Naive thymus-derived CD4-positive, alpha-beta T cell (primary cell): ENCODE measurements at places on chromosomes 2 and 18. TPM values are rescaled to one million over a fixed set of nuclear protein-coding genes. Genes with fewer than 3 reads are reported as not detected.

GRCh38 chr18:44853430-44853829, 172.7 kb downstream of the SETBP1 start:
- H3K4me3 ChIP-seq, result no peak overlapping the region
- no peaks in the 10 kb centered on the region for H3K36me3 ChIP-seq
- no peaks in the 10 kb centered on the region for H3K4me1 ChIP-seq
- H3K27ac ChIP-seq, result no peak overlapping the region

DNA sequence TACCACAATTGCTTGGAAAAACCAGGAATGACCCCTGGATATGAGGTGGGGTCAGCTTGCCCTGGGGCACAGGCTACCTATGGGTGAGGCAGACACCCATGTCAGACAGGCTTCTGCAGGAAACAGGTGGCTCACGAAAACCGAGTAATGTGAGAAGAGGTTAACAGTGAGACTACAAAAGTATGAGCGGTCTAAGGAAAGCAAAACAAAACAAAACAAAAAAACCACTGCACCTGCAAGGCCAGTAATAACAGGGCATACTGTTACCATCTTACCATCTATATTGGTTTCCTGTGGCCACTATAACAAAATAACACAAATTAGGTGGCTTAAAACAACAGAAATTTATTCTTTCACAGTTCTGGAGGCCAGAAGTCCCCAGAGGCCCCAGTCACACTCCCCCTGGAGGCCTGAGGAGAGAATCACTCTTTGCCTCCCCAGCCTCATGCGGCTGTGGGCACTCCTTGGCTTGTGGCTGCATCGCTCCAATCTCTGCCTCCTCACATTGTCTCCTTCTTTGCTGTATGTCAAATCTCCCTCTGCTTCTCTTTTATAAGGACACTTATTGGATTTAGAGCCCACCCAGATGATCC, 86.6 kb upstream of the EPC2 start:
- H3K4me1 ChIP-seq, result peaks cover 12% of the 10 kb centered on the region
- DNase-seq, result no peak
- H3K4me3 ChIP-seq, result no peak overlapping the region
- H3K27ac ChIP-seq, result no peak overlapping the region

- no peaks in the 10 kb centered on the region for H3K4me1 ChIP-seq
- no peak overlapping the region for H3K4me3 ChIP-seq
- no peaks in the 10 kb centered on the region for H3K27me3 ChIP-seq
Measured at GRCh38 chr2:50143822-50144575, 887.9 kb downstream of the NRXN1 start.

DNA sequence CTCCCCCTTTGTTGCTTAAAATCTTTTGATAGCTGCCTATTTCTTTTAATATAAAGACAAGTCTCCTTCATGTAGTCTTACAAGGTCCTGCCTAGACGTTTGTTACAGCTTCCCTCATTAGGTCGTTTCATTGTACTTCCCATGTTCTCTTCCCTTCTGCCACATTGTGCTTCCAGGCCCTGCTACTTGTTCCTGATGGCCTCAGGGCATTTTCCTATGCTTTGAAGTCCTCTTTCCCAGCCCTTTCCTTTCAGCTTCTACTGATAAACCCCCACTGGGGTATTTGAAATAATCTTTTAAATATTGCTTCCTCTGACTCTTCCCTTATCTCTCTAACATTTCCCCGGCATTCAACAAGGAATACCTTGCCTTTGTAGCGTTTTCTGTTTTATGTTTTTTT, 67.4 kb downstream of the UBE2E3 start:
- H3K4me1 ChIP-seq, result no peaks in the 10 kb centered on the region
- no peak overlapping the region for H3K27ac ChIP-seq

DNA sequence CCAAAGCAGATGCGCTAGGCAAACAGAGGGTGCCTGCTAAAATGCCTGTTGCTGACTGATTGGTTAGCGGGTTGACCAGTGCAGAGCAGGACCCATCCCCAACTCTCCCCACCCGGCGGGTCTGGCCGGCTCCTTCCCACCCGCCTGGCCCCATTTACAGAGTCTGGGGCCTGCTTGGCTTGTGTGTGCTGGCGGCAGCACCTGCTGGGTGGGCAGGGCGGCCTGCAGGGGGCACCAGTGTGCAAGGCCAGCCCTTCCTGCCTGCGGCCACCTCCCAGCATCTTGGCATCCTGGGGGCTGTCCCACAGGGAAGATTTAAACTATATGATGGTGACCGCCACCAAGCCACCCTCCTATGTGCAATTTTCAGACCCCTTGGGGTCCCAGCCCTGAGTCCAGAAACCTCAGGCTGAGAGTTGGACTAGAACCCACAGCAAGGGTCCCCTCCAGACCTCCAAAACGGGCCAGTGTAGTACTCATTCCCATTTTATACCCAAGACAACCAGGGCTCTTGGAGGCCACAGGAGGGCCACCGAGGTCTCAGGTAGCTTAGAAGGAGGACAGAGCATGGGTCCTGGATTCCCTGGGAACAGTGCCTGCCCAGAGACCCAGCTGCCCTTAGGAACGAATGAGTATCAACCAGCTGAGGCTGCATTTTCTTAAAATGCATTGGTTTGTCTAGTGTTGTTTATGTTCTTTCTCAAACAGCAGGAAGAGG, 173.6 kb downstream of the SMAD7 start:
- peak; percentile 40 for DNase-seq
- no peaks in the 10 kb centered on the region for H3K27me3 ChIP-seq
- peaks cover 8% of the 10 kb centered on the region for H3K4me1 ChIP-seq
- H3K36me3 ChIP-seq, result no peaks in the 10 kb centered on the region
- no peak overlapping the region for H3K4me3 ChIP-seq
- H3K27ac ChIP-seq, result no peak overlapping the region

DNA sequence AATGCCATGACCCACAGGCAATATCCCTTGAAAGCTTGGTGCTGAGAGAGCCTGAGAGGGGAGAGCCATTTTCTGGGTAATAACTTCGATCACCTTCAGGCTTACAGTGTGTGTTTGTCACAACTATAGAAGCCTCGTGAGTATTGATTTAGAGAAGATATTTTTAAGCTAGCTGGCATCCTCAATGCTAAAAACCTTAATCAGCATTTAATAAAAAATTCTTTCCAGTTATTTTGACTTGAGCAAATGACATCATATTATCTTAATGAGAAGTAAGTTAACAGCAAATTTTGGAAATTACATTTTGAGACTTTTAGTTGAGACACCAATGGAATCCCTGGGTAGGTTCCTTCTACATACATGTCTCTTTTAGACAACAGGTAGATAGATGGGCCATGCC, 283.7 kb downstream of the NYAP2 start:
- H3K27ac ChIP-seq, result no peak overlapping the region
- DNase-seq, result no peak
- H3K27me3 ChIP-seq, result no peaks in the 10 kb centered on the region
- H3K4me1 ChIP-seq, result no peaks in the 10 kb centered on the region

GRCh38 chr2:107931412-107931811, 54.9 kb upstream of the SLC5A7 start:
- no peak overlapping the region for H3K4me3 ChIP-seq
- no peaks in the 10 kb centered on the region for H3K36me3 ChIP-seq
- H3K27me3 ChIP-seq, result no peaks in the 10 kb centered on the region
- H3K4me1 ChIP-seq, result no peaks in the 10 kb centered on the region
- H3K27ac ChIP-seq, result no peak overlapping the region

DNA sequence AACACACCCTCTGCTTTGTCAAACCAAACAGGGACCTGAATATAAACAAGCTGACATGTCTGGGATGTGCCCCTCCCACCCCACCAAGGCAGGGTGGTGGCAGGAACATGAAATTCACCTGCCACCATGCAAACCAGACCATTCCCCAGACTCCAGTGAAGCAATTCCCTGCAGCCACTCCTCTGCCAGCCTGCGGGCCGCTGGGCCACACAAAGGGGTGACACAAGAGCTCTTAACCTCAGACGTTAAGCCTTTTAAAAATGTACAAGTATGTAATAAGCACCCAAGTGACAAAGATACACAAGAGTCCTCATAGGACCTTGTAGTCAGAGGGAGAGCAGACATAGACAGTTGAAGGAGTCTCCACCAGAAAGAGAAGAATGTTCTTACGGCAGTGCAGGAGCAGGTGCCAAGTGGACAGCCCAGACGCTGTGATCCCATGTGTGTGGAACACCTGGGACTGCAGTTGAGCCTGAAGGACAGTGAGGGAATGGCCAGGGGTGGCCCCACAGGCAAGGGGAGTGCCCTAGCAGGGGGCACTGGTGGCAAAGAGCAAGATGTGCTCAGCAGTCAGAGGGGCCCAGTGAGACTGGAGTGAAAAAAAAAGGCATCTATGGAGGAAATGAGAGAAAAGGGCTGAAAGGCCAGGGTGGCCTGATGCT, 36.9 kb downstream of the CRACDL start:
- no peaks in the 10 kb centered on the region for H3K27me3 ChIP-seq
- no peak overlapping the region for H3K27ac ChIP-seq
- no peaks in the 10 kb centered on the region for H3K4me1 ChIP-seq
- H3K4me3 ChIP-seq, result no peak overlapping the region
- DNase-seq, result no peak

DNA sequence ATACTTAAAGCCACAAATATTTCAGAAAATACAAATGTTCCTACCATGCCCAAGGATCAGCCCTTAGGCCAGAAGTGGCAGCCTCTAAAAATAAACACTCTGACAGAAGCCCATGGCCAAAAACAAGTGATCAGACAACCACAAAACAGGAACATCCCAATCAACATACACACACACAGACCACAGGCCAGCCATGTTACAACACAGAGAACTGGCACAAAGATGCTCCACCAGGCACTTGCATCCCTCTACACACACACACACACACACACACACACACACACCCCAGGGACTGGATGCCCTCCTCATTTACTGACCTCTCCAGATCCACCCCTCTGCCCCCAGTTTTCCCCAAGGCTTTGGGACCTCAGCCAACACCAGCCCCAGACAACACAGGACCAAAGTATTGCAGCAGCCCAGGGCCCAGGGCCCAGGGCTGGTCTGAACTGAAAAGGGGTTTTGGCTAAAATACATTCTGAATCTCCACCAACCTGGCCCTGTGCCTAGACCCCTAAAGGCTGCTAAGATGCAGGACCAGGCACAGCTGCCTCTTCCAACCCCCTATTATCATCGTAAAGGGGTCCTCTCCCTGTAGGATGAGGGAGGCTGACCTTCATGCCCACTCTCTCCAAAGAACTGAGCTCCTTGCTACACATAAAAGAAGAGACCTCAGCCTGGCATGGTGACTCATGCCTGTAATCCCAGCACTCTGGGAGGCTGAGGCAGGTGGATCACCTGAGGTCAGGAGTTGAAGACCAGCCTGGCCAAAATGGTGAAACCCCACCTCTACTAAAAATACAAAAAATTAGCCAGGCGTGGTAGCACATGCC, 151.4 kb downstream of the TNS1 start:
- H3K4me1 ChIP-seq, result no peaks in the 10 kb centered on the region
- H3K36me3 ChIP-seq, result no peaks in the 10 kb centered on the region
- no peak for DNase-seq
- H3K4me3 ChIP-seq, result no peak overlapping the region
- no peak overlapping the region for H3K27ac ChIP-seq

GRCh38 chr2:36800381-36800780, 103.9 kb downstream of the VIT start:
- H3K4me1 ChIP-seq, result peaks cover 13% of the 10 kb centered on the region
- no peak for DNase-seq
- H3K27ac ChIP-seq, result no peak overlapping the region
- H3K4me3 ChIP-seq, result no peak overlapping the region
- no peaks in the 10 kb centered on the region for H3K27me3 ChIP-seq
- H3K36me3 ChIP-seq, result no peaks in the 10 kb centered on the region

- peaks cover 6% of the 10 kb centered on the region for H3K4me1 ChIP-seq
- H3K4me3 ChIP-seq, result no peak overlapping the region
- H3K27ac ChIP-seq, result no peak overlapping the region
- H3K27me3 ChIP-seq, result no peaks in the 10 kb centered on the region
- DNase-seq, result no peak
Measured at GRCh38 chr2:101478181-101479001, 3.5 kb upstream of the RFX8 start.

DNA sequence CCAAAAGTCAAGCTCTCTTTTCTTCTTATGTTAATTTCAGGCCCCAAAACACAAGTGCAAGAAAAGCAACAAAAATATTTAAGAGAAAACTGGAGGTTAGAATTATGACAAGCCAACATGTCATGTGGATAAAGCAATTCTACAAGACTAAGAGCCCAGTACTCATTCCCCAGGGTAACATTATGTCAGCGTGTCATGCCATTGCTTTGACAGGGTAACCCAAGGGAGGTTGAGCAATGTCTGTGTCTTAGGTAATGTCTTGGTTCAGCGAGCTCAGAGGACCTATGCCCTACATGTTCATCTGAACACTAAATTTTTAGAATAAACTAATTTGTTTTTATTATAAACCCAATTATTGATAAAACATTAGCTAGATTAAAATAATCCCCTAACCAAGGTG, 173.2 kb upstream of the ZNF804A start:
- H3K4me3 ChIP-seq, result no peak overlapping the region
- no peaks in the 10 kb centered on the region for H3K36me3 ChIP-seq
- H3K4me1 ChIP-seq, result no peaks in the 10 kb centered on the region

- H3K4me3 ChIP-seq, result no peak overlapping the region
- H3K27me3 ChIP-seq, result no peaks in the 10 kb centered on the region
- H3K27ac ChIP-seq, result no peak overlapping the region
- DNase-seq, result no peak
- no peaks in the 10 kb centered on the region for H3K36me3 ChIP-seq
- H3K4me1 ChIP-seq, result no peaks in the 10 kb centered on the region
Measured at GRCh38 chr2:238027591-238028415, 33.0 kb upstream of the SCLY start.

DNA sequence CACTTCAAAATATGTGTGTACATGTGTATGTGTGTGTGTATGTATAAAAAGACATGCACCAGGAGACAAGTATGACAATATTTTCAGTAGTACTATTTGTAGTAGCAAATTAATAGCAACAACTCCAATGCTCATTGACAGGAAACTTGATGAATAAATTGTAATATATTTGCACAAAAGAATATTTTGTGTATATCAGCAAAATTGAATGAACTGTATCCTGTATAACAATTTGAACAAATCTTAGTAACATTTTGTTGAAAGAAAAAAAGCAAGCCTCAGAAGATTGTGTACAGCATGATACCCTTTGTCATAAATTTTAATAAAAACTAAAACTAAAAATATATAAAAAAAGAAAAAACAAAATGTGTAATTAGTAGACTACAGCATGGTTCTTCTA, 1367.3 kb upstream of the TMEFF2 start:
- no peaks in the 10 kb centered on the region for H3K36me3 ChIP-seq
- DNase-seq, result no peak
- H3K4me1 ChIP-seq, result no peaks in the 10 kb centered on the region
- H3K27me3 ChIP-seq, result no peaks in the 10 kb centered on the region

The DUSP28 gene
- 18.8 TPM for total RNA-seq

The NEDD4L gene
- total RNA-seq, result 4.2 TPM

The MGAT5 gene
- 45.5 TPM in 2 replicates for total RNA-seq
